ENCODE measurements at places on chromosomes 13 and 19.

GRCh38 chr19:7705387-7706187 lies 3.7 kb upstream of the FCER2 start:
- DNase-seq: peak; percentile 56

DNA sequence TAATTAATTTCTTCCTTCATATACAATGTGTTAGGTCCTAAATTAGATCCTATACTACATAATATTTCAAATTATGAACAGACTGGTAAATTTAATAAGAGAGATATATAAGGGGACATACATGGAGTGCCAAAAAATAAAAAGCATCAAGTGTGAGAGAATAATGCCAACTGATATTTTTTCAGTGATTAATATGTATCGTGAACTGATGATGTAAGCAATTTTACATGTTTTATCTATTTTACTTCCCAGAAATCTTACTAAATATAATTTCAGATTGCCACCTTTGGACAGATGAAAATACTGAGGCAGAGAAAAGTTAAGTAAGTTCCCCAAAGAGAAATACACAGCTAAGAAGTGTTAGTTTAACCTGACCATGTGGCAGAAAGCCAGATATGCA lies 870.8 kb downstream of the SLITRK5 start:
- no peak for DNase-seq

GRCh38 chr13:67966065-67966464 lies 735.9 kb upstream of the PCDH9 start:
- no peak for DNase-seq

DNA sequence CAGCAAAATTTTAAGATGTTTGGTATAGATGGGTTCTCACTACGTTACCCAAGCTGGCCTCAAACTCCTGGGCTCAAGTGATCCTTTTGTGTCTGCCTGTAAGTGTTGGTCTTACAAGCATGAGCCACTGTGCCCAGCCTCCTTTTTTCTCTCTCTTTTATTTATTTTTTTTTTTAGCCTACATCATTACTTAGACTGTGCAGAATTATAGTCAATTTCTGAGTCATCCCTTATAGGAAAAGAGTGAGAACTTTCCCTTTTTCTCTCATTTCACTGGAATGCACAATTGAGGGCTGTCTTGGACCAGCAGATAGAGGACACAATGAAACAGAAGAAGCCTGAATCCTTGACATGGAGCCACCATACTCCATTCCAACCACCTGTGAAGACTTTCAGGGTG lies 13.3 kb downstream of the TSKS start:
- no peak for DNase-seq

DNA sequence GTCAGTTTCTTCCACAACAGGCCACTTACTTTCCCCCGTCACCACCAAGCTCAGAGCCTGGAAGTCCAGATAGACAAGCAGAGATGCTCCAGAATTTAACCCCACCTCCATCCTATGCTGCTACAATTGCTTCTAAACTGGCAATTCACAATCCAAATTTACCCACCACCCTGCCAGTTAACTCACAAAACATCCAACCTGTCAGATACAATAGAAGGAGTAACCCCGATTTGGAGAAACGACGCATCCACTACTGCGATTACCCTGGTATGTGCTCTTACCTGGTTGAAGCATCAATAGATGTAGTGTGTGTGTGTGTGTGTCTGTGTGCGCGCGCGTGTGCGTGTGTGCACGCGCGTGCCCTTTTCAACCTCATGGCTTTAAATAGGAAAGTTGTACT lies 3.7 kb downstream of the KLF5 start:
- DNase-seq: peak; percentile 9

DNA sequence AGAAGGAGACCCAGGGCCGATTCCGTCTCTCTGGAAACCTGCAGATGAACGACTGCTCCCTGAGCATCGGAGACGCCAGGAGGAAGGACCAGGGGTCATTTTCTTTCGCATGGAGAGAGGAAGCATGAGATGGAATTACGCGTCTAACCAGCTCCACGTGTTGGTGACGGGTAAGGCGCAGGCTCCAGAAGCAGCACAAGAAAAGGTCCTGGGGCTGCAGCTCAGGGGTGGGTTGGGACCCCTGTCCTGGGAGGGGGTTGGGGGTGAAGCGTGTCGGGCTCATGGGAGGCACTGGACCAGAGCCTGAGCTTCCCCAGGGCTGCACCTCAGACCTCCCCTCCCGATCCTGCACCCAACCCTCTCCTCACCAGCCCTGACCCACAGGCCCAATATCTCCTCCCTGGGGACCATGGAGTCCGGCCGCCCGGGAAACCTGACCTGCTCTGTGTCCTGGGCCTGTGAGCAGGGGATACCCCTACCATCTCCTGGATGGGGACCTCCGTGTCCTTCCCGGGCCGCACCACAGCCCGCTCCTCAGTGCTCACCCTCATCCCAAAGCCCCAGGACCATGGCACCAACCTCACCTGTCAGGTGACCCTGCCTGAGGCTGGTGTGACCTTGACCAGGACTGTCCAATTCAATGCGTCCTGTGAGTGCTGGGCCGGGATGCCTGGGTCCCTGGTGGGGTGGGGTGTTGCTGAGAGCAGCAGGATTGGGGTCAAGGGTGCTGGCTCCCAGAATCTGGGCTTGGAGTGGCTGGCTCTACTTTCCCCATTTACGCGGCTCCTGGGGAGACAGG lies 39.6 kb upstream of the CD33 start:
- no peak for DNase-seq

- DNase-seq: no peak
These were observed 275.9 kb downstream of the ZNF536 start for GRCh38 chr19:30647891-30648720.

GRCh38 chr13:33846303-33847062 lies 28.5 kb downstream of the RFC3 start:
- DNase-seq: no peak

DNA sequence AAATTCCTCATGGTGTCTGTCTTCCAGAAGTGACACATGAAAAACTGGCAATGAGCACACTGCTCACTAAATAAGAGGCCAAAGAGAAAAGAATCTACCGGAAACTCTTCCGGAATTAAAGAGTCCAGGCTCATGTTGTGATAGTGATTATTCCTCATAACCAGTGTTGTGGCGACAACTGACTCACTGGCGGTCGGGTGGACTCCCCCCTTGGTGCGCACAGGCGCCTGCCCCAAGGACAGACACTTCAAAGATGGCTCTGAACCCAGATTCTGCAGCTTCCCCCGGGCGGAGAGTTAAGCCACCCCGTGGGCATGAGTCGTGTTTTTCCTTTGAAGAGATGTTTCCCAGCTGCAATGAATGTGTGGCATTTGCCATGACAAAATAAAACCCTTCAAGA lies 10.3 kb downstream of the IL17D start:
- DNase-seq: no peak

DNA sequence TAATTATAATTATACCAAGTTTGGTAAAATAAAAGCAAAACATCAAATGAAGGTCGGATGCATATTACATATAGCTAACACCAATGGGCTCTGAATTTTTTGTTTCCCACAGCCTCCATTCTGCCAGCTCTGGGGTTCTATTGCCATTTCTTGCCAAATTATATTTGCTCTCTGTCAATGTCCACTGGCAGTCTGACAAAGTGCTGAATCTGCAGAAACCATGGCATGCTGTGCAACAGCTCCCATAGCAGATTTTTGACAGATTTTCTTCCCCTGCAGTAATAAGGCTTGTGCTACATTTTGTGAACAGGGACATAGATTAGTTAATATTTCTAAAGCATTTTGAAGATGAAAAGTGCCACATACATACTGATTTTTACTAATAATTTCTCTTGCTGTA lies 1102.1 kb downstream of the DIAPH3 start:
- no peak for DNase-seq

GRCh38 chr13:114101358-114102130 lies 30.9 kb downstream of the RASA3 start:
- no peak for DNase-seq

DNA sequence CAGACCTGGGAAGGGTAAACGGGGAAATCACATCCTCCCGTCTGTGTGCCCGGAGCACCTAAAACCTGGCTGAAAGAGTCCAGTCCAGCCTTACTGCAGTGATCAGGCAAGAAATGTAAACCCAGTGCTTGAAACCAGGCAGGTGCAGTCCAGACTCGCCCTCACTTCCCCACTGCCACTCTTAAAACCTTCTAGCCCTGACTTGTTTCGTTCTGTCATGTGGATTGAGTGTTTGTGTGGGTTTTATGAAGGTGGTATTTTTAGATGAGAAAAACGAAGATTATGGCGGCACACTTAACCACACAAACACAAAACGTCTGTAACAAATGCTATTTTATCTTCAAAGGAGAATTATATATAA lies 839 bp upstream of the CKAP2 start:
- no peak for DNase-seq

DNA sequence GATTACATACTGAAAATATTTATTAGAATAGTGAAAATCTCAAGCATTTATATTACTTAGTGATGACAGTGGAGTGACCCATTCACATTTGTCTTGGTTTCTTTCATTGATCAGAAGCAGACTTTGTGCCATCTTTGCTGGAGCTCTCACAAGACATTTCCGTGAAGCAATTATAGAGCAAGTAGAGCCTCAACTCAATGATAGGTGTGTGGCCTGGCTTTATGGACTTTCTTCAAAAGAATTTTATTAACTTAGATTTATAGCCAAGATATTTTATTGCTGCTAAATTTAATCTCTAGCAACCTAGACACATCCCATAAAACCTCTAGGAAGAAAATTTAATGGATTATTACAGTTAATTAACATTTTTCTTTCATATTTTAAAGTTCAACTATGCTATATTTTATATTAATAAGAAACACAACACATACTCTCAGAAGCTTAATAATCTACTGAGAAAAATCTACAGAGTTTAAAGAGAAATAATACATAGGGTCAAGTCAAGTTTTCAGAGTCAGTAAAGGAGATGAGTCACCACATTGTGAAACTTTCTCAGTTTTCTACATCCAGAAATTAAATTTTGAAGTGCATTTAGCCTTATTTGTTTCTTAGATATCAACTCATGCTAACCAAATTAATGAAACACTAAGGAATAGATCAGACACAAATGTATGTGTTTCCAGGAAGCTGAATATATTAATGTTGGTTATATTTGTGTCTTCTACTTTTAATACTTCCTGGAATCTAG lies 160.5 kb downstream of the LACC1 start:
- DNase-seq: no peak

DNA sequence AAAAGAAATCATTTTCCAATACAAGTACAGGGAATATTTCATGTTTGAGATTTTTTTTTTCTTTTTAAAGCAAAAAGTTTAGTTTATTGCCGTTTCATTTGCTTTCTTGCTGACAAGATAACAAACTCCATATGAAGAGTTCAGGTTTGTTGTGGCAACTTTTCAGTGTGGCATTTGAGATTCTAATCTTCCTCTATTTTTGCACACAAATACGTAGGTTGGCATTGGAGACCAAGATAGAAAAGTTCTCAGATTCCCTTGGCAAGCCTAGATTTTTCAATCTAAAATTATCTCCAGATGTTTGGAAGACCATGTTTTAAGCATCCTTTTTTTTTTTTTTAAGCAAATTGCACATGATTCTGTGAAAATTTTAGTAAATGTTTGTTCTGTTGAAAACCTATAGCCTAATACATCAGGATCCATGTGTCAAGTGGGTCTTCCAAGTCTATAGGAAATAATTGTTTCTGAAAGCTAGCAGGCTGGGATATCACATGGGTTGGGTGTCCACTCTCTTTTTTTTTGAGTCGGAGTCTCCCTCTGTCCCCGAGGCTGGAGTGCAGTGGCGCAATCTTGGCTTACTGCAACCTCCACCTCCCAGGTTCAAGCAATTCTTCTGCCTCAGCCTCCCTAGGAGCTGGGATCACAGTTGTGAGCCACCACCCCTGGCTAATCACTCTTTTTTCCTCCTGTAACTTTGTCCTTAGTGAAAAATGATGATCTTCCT lies 2.6 kb downstream of the GARRE1 start:
- no peak for DNase-seq

DNA sequence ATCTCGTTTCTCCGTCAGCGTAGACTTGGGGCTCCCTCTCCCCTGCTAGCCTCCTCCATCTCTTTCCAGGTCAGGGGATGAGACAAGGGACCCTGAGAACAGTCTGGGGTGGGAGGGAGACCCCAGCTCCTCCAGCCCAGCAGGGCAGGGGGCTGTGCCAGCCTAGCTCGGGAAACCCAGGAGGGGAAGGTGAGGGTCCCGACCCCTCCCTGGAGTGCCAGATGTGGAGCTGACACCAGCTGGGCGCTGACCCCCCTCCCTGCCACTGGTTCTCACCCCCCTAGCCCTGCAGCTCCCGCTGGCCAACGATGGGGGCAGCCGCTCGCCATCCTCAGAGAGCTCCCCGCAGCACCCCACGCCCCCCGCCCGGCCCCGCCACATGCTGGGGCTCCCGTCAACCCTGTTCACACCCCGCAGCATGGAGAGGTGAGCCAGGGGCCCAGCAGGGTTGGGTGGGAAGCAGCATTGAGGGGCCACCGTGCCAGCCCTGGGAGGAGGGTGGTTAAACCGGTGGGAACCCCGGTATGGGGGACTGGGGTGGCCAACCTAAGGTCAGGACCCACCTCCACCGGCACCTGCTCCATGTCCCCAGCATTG lies 5.1 kb upstream of the TGFBR3L start:
- DNase-seq: no peak

DNA sequence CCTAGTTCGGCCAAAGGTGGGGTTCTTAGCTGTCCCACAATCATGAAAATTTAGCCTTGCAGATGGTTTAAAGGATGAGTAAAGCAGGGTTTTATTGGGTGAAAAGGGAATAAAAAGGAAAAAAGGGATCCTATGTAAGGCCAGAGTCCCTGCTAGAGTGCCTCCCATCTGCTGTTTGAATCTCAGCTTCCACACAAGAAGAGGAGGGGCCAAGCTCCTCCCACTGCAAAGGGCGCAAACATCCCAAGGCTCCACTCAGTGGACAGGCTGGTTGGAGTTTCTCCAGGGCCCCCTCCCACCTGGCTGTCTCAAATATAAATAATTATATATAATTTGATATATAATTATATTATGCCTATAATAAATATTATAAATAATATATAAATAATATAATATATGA lies 1272.1 kb upstream of the PCDH20 start:
- no peak for DNase-seq

DNA sequence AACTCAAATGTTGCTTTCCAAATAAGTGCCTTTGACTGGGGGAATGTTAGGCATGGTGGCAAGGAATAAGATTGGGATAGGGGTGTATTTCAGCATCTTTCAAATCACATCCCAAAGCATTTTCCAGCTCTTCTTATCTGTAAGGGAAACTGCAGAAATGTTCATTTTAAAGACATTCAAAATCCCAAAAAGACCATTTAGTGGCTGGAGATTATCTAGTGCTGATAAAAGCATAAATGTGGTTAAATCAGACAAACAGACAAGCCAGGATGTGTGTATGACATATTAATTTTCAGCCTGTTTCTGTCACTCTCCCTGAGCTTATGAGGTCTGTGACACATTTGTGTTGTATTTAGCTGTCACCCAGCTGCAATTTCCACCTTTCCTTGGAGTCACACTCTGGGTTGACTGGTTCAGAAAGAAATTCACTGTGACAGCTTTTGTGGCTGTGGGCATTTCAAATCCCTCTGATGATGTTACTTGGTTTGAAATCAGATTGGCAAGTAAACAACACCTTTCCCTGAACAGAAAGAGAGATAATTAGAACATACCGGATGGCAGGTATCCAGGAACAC lies 69.7 kb upstream of the SIAH3 start:
- no peak for DNase-seq
